IPS DF 6.9 (cell line): ENCODE measurements at places on chromosomes 13 and 19.

DNA sequence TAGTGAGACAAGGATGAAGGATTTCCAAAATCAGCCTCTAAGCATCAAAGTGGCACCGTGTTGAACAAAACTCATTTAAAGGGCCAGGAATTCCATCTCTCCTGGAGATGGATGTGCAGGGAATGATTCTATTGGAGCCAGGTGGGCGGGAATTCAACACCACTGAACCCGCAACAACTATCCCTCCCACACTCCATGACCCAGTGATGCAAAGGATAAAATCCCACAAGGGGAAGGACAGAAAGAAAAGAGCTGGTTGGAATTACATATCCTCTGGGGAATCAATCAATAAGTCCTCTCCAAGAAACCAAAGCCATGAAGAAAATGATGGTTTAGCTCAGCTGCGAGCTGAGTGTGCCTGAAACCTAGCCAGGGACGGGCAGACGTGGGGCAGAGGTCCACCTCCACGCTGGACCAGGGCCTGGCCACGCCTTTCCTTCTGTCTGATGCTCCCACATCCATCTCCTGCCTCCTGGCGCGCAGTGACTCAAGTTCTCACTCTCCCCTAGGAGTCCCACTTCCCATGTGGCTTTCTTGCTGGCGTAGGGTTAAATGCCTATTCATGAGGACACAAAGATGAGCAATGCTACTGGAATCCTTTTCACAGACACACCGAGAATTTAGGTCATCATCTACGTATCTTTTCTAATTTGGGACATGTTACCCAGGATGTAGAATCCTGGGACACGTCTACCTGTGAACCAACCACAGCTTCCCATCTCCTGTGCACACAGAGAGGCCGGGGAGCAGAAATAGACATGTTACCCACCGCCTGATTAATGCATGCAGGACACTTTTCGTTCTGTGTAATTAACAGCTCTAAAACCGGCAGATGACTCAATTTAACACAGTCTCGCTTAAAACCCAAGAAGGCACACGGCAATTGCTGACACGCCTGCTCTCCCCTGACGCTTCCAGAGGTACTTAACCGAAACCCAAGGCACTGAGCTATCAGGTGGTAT is 48.6 kb downstream of the PEPD start:
- no peaks in the 10 kb centered on the region for H3K36me3 ChIP-seq
- H3K27ac ChIP-seq = no peak overlapping the region
- no peak for DNase-seq
- H3K4me1 ChIP-seq = no peaks in the 10 kb centered on the region
- H3K27me3 ChIP-seq = no peaks in the 10 kb centered on the region

- H3K36me3 ChIP-seq = no peaks in the 10 kb centered on the region
- H3K27me3 ChIP-seq = no peaks in the 10 kb centered on the region
- no peak overlapping the region for H3K4me3 ChIP-seq
- H3K27ac ChIP-seq = no peak overlapping the region
- DNase-seq = no peak
Observed at GRCh38 chr13:77981281-77981881, 62.8 kb upstream of the EDNRB start.

DNA sequence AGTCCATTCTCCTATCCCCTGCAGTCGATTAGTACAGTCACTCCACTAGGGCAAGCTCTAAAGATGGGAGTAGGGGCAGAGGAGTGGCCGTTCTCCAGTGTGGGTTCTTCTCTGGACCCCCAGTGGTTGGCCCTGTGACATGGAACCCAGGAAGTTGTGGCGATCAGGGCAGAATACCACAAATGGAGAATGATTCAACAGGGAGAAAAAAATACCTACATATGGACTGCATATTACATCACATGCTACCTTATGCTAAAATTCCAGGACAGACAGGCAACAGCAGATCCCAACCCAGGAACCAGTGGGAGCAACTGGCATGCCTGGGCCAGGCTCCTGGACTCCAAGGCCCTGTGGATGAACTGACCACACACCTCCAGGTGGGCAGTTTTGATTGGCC is 20.4 kb downstream of the POU2F2 start:
- H3K27me3 ChIP-seq = no peaks in the 10 kb centered on the region
- H3K4me1 ChIP-seq = peaks cover 4% of the 10 kb centered on the region
- H3K36me3 ChIP-seq = no peaks in the 10 kb centered on the region
- no peak for DNase-seq
- H3K4me3 ChIP-seq = no peak overlapping the region

GRCh38 chr19:11067356-11068113 is 21.7 kb upstream of the LDLR start:
- no peak overlapping the region for H3K27ac ChIP-seq
- no peak overlapping the region for H3K4me3 ChIP-seq
- no peak for DNase-seq
- no peaks in the 10 kb centered on the region for H3K27me3 ChIP-seq
- 0 out of 2 replicates have a peak, but pooled peaks cover 1% of the 10 kb centered on the region for H3K4me1 ChIP-seq

- no peaks in the 10 kb centered on the region for H3K27me3 ChIP-seq
- no peaks in the 10 kb centered on the region; the same call in 1 of the 2 replicates for H3K36me3 ChIP-seq
- H3K27ac ChIP-seq = no peak overlapping the region
- H3K4me3 ChIP-seq = no peak overlapping the region
- no peak for DNase-seq
Observed at GRCh38 chr19:30449673-30450072, 77.5 kb downstream of the ZNF536 start.

DNA sequence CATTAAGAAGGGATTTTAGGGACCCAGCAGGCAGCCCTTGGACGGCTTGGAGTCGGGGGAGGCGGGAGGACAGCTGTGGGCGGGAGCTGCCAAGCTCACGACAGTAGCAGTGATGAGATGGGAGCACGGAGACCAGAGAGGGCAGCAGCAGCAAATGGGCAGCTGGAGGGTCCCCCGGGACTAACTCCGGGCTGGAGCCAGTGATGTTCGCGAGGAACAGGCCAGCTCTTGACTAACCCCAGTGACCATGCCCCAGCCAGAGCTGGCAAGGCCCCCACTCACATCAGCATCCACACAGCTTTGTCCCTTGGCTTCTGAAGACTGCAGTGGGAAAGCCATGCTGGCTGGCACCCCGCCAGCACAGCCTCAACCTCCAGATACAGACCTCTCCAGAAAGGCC is 81.9 kb downstream of the RAB20 start:
- H3K36me3 ChIP-seq = peaks cover 8% of the 10 kb centered on the region
- H3K27me3 ChIP-seq = no peaks in the 10 kb centered on the region
- DNase-seq = no peak
- H3K4me1 ChIP-seq = no peaks in the 10 kb centered on the region

DNA sequence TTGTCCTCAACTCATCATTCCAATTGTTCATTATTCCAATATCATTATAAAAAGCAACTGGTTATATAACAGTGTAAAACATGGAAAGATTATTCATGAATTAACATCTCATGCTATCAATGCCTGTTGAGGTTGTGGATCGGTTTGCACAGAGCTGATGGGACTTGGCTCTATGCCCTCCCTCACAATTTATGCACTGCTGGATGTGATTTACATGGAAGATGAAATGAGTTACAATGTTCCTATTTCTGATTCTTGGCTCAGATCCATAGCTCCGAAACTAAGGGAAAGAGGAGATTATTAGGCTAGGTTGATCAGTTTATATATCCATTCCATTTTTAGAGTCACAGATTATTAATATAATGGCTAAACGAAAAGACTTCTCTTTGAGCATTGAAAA is 38.6 kb downstream of the SCEL start:
- H3K27me3 ChIP-seq = no peaks in the 10 kb centered on the region
- H3K4me1 ChIP-seq = no peaks in the 10 kb centered on the region
- no peak overlapping the region for H3K4me3 ChIP-seq
- H3K27ac ChIP-seq = no peak overlapping the region

DNA sequence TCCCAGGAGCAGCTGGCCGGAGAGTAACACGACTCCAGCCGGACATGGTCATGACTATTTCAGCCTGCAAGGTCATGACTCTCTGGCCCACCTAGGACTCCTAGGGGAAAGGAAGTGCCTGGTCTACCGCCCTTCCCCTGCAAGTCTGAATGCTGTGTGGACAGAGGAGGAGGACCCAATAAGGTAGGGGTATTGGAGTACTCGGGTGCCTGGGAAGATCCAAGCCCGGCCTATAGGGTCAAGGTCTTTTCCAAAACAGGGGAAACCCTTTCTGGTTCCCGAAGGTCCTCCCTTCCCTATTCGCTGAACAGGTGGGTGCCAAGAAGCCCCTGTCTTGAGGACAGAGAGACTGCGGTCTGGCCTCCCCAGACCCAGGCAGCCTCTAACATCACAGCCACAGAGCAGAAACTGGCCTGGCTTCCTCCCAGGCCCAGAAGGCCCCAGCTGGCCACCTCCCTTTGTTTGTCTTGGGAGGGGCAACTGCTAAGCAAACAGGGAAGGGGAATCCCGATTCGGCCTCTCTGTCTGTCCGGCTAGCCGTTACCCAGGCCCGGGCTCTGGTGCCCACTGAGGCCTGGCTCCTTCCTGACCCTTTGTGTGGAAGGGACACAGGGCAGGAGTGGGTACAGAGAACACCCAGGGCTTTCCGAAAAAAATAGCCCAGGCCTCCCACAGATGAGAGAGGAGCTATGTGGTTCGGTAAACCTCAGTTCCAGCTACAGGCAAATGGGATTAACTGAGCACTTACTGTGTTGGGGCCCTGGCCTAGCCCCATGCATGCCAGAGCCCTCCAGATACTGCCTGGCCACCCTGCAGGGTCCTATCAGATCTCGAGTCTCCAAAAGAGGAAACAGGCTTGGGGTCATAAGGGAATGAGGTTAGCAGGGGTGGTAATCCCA is 5.2 kb upstream of the GRAMD1A start:
- no peaks in the 10 kb centered on the region for H3K27me3 ChIP-seq
- DNase-seq = no peak
- H3K4me1 ChIP-seq = 0 out of 2 replicates have a peak, but pooled peaks cover 2% of the 10 kb centered on the region
- H3K36me3 ChIP-seq = no peaks in the 10 kb centered on the region
- H3K4me3 ChIP-seq = no peak overlapping the region
- H3K27ac ChIP-seq = no peak overlapping the region

- H3K4me1 ChIP-seq = no peaks in the 10 kb centered on the region; the same call in 1 of the 2 replicates
- H3K27ac ChIP-seq = no peak overlapping the region
- H3K36me3 ChIP-seq = peaks cover 32% of the 10 kb centered on the region
- DNase-seq = no peak
- H3K27me3 ChIP-seq = no peaks in the 10 kb centered on the region
Observed at GRCh38 chr19:4051175-4052101, 15.3 kb downstream of the ZBTB7A start.

DNA sequence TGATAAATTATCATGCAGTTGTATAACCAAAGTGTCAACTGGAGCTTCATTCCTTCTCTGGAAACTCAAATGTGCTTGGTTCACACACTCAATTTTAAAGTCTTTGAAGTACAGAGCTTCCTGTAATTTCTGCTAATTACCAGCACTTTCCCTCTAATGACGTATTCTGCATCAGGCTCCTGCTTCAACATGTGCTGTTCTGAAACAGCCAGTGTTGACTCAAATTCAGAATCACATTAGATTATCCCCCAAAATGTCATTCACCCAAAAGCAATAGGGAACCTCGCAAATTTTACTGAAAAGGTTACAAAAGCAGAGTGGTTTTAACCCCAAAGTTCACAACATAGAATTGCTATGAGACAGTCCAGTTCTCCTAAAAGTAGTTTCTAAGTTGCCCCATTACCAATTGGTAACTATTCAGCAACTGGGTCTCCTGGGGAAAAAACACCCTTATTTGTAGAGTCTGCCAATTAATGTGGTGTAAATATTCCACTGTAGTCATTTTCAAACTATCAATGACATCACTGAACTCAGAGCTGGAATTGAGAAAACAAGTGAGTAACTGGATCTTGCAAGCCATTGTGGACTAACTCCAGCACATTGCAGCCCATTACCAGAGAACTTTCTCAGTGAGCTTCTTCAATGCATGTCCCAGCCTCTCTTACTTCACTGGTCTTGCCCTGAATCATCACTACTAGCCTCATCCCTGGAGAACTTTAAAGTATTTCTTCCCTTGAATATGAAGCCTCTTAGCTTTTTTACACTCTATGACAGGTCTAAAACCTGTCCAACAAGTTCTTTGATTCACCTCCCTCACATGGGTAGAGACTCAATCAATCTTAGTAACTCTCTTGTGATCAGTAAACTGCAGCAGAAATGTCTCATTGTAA is 955.4 kb downstream of the EFNB2 start:
- no peaks in the 10 kb centered on the region for H3K4me1 ChIP-seq
- no peak for DNase-seq
- H3K27ac ChIP-seq = no peak overlapping the region
- H3K27me3 ChIP-seq = no peaks in the 10 kb centered on the region
- no peak overlapping the region for H3K4me3 ChIP-seq

DNA sequence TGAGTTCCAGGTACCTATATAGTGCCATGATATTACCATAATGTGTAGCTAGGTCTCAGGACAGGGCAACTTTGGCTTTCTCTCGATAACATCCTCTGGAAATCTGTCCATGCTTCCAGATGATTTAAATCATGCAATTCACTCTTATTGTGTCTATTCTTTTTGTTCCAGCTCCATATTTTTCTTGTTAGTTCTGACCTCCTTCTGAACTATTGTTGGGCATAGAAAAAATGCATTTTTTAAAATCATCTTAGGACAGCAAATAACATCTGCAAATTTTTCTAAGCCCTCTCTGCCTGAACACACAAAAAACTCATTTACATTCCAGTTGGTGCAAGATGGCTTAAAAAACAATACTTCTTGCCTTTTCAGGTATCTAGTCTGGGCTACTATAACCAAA is 1561.0 kb upstream of the MIR17HG start:
- no peak overlapping the region for H3K4me3 ChIP-seq
- no peaks in the 10 kb centered on the region for H3K36me3 ChIP-seq
- H3K4me1 ChIP-seq = no peaks in the 10 kb centered on the region; the same call in 1 of the 2 replicates
- H3K27me3 ChIP-seq = no peaks in the 10 kb centered on the region
- DNase-seq = no peak

DNA sequence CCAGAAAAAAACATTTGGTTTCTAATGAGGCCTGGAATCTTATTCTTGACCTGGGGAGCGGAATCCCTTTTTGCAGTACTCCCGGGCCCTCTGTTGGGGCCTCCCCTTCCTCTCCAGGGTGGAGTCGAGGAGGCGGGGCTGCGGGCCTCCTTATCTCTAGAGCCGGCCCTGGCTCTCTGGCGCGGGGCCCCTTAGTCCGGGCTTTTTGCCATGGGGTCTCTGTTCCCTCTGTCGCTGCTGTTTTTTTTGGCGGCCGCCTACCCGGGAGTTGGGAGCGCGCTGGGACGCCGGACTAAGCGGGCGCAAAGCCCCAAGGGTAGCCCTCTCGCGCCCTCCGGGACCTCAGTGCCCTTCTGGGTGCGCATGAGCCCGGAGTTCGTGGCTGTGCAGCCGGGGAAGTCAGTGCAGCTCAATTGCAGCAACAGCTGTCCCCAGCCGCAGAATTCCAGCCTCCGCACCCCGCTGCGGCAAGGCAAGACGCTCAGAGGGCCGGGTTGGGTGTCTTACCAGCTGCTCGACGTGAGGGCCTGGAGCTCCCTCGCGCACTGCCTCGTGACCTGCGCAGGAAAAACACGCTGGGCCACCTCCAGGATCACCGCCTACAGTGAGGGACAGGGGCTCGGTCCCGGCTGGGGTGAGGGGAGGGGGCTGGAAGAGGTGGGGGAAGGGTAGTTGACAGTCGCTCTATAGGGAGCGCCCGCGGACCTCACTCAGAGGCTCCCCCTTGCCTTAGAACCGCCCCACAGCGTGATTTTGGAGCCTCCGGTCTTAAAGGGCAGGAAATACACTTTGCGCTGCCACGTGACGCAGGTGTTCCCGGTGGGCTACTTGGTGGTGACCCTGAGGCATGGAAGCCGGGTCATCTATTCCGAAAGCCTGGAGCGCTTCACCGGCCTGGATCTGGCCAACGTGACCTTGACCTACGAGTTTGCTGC is at the start of gene ICAM4:
Gene ICAM4, plus strand, starts transcription at position 153 of the 935 bp plus-strand sequence. Its CDS starts 58 bp downstream, at position 211.
- DNase-seq = no peak
- no peak within 1 kb of the TSS for H3K27ac ChIP-seq
- H3K36me3 ChIP-seq = no peaks in the 10 kb centered on the region; the same call in 1 of the 2 replicates
- peak within 1 kb of the TSS; percentile 42; the same call in 1 of the 2 replicates for H3K4me3 ChIP-seq
- peaks cover 30% of the 10 kb centered on the region for H3K27me3 ChIP-seq
